ENCODE measurements at places on chromosomes 3 and 15.
A peak's percentile ranks its signal among the peaks of the same experiment; 100 is the strongest.

- no peak for DNase-seq
These were observed 20.7 kb upstream of the GOLGA6C start for GRCh38 chr15:75237316-75237982.

DNA sequence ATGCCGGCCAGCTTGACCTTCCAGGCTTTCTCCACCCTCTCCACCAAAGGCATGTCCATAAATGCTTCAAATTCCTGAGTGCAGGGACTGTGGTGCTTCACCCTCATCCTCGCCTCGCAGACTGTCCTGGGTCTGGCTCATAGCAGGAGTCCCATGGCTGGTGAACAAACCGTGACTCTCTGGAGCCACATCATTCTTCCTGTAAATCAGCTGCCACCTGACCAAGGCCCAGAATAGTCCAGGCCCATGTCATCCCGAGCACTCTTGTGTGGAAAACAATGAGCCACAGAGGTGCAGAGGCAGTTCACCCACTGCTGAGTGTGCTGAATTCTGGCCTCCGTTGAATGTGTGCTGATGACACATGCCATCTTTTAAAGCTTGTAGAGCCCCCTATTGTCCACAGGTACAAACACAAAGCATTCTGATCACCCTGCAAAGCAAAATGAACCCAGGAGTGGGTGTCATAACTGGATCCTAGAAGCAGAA is 68.6 kb downstream of the ABHD5 start:
- no peak for DNase-seq

GRCh38 chr3:139587797-139588196 is 48.3 kb upstream of the RBP1 start:
- no peak for DNase-seq

DNA sequence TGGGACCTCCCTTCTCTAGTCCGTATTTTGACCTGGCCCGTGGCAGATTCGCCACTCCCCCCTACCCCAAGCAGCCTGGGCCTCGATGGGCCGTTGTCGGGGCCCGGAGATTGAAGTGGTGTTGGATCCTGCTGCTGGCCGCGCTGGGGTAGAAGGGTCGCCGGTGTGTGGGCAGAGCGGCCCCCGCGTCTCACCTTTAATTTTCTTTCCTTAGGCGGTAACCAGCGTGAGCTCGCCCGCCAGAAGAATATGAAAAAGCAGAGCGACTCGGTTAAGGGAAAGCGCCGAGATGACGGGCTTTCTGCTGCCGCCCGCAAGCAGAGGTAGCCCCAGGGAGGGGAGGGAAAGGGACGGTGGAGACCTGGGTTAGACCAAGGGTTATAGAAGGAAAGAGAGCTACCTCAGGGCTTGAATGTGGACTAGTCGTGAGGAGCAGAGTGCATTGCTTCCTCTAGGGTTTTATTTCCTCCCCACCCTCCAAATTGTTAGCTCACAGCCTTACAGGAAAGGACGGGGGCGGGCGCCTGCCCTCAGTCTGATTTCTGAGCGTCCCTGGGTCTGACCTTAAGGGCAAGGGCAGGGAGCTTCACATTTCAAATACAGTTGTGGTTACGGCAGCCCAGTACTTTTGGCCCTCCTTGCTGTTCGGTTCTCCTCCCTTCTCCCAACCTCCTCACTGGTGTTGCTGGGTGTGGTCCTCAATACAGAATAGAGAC is 799 bp downstream of the SERF2 start:
- DNase-seq = no peak

DNA sequence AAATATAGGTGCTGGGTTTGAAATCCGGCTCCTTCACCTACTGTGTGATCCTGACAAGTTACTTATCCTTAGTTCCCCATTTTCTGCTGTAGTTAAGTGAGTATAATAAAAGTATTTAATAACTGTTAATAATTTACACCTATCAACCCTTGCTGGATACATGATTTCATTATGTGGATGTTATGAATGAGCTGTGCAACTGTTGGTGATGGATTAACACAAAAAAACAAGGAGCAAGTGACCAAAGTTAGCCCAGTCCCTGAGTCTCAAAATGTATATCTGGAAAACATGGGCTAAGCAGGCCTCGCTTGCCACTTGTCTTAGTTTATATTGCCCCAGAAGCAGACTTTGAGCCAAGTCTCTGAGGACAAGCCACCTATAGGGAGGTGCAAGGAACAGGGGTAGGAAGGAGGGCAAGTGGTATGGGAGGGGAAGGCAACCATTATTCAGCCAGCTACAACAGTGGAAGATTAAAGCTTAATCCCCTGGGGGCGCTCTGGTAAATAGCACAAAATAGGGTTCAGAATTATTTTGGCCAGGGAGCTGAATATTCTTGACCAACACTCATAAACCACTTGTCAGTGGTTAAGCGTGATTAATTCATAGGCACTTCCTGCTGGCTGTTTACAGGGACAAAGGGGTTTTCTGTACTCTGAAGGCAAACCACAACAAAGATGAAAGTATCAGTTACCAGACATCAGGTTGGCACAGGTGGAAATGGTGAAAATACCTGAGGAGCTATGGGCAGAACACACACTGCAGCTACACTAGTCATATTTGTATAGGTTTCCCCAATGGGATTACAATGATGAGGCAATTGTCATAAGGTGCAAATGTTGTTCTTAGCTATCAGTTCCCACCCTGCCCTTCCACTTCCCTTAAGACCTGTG is 76.2 kb downstream of the TRIM42 start:
- no peak for DNase-seq

- no peak for DNase-seq
These were observed 13.8 kb downstream of the SLC41A3 start for GRCh38 chr3:126070146-126070545.

GRCh38 chr3:172094621-172095557 is 55.5 kb downstream of the FNDC3B start:
- DNase-seq = no peak

GRCh38 chr3:63481627-63482026 is 170.8 kb upstream of the SNTN start:
- DNase-seq = no peak

DNA sequence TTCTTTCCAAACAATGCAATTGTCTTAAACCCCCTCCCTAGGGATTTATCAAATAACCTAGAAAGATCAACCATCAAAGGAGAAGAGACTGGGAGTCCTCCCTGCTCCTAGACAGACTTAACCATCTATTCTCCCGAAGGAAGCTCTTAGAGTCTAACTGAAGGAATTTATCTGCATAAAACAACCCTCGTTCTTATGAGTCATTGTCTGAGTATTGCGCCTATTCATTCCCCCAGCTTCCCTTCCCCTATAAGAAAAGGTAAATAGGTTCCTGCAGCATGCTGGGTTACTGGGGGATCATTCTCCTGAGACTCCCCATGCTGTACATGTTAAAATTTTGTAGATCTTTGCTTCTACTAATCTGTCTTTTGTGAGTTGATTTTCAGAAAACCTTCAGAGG is 412.7 kb downstream of the OCA2 start:
- DNase-seq = no peak

DNA sequence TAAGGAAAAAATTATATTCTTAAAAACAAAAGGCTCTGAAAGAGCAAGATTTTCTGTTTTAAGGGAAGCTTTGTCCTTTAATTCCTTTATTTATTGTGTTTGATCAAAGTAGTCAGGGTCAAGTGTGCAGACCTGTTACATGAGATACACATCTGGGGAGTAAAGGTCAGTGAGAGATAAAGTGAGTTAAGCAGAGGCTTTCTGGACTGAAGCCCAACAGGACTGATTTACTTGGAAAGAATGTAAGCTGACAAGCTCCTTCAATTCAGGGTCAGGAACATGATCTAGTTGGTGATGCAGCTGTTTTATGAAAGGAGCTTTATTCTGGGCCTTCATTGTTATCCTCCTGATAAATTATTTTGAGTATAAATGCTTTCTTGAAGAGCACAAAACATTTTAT is 20.7 kb upstream of the OTOL1 start:
- DNase-seq = no peak

GRCh38 chr3:146814601-146815315 is 209.6 kb upstream of the PLSCR5 start:
- DNase-seq = no peak

DNA sequence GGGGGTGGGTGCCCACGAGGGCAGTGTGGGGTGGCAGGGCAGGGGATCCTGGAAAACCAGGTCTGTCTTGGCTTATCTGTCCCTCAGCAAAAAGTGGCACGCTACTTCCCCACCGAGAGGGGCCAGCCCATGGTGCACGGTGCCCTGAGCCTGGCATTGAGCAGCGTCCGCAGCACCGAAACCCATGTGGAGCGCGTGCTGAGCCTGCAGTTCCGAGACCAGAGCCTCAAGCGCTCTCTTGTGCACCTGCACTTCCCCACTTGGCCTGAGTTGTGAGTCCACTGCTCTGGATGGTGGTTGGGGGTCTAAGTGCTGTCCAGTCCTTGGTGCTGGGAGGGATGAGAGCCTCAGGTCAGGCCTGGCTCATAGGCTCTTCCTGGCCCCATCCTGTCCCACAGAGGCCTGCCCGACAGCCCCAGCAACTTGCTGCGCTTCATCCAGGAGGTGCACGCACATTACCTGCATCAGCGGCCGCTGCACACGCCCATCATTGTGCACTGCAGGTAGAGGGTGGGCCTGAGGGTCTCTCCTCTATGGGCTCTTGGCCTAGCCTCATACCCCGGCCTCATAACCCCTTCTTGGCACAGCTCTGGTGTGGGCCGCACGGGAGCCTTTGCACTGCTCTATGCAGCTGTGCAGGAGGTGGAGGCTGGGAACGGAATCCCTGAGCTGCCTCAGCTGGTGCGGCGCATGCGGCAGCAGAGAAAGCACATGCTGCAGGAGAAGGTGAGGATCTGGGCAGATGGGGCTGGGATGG is 31.1 kb downstream of the PTPN23 start:
- DNase-seq = no peak

GRCh38 chr3:130950641-130951040 is 56.8 kb downstream of the ATP2C1 start:
- no peak for DNase-seq

- no peak for DNase-seq
These were observed 33.8 kb upstream of the GYG1 start for GRCh38 chr3:148957586-148957985.

GRCh38 chr15:85482894-85483293 is 102.5 kb downstream of the AKAP13 start:
- no peak for DNase-seq

- no peak for DNase-seq
These were observed 124.3 kb downstream of the CHCHD6 start for GRCh38 chr3:126828306-126828705.

- DNase-seq = peak; percentile 42
These were observed 25.7 kb downstream of the PCOLCE2 start for GRCh38 chr3:142863010-142863817.

DNA sequence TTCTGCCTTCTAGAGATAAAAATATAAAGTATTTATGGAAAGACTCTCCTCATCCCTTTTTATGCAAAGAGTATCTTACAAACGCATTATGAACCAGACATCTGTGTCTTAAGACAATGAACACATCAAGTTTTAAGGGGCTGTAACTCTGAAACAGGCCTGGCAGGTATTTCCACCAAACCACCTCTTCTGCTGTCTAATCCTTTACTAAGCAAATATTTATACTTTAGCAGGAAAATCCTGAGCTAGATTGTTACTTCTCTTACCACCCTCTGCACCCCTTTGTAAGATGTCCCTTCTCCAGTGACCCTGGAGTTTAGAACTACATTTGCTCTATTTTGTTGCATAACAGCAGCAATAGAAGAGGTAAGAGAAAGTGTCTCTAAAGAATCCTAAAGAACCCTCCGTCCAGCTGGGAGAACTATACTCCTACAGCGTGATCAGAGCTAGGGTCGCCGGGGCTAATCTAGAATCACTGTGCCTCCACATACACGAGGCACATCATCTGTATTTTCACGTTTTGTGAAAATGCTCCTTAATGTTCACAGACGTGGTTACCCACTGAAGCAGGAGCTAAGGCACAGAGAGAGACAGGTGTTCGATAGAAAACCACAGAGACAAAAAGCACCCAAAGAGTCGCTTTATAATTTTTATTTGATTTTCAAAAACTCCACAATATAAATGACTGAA is 129.6 kb downstream of the FOXP1 start:
- DNase-seq = no peak

GRCh38 chr3:62436785-62437184 is 63.4 kb upstream of the FEZF2 start:
- DNase-seq = no peak

GRCh38 chr3:143306407-143306806 is 186.8 kb downstream of the CHST2 start:
- no peak for DNase-seq

DNA sequence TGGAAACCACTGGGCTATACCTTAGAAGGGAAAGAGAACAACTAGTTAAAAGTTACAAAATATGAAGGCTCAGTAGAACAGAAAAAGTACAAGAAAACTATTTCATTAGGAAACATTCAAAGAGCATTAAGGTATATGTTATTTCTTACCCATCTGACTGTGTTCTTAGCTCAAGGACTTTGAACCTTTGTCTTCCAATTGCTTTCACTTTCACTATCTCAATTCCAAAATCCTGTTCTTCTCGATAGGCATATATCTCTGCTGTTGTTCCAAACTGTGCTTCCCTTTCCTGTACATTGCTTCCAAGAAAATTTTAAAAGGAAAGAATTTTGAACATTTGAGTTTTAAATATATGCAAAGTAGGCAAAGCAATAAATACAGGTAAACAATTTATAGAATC is 6.9 kb downstream of the CRBN start:
- DNase-seq = no peak

- no peak for DNase-seq
These were observed 25.3 kb downstream of the MEF2A start for GRCh38 chr15:99590913-99591646.

- no peak for DNase-seq
These were observed 131.8 kb downstream of the RAB11A start for GRCh38 chr15:66001042-66001441.

- no peak for DNase-seq
These were observed 25.2 kb downstream of the TMEM43 start for GRCh38 chr3:14150078-14150477.

DNA sequence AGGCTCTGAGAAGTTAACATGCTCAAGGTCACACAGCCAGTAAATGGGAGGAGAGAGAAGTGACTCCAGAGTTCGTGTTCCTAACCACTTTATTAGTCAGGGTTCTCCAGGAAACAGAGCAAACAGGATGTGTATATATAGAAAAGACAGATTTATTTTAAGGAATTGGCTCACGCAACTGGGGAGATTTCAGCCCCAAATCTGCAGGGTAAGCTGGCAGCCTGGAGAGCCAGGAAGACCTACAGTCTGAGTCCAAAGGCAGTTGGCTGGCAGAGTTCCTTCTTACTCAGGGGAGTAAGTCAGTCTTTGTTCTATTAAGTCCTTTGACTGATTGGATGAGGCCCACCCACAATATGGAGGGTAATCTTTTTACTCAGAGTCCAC is 118.2 kb upstream of the PROK2 start:
- DNase-seq = no peak

DNA sequence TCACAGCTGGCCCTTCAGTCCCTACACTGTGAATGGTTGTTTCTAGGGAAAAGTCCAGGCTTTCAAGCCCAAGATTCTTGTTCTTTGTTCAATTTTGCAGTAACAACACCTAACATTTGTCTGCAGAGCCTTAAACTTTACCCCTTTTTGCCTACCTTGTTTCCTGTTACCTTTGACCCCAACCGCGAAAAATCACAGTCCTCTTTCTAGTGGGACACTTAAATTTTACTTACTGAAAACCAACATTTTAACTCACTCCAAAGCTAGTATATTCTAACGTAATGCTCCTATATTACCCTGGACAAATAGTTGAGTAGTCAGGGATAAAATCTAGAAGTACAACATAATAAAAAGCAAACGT is 649 bp upstream of the PIK3CB start:
- DNase-seq = no peak

Data from NCI-H446 treated with DMSO at 0.1 percent for 48 hours (cell line).